ENCODE measurements at places on chromosomes 5 and 9.

DNA sequence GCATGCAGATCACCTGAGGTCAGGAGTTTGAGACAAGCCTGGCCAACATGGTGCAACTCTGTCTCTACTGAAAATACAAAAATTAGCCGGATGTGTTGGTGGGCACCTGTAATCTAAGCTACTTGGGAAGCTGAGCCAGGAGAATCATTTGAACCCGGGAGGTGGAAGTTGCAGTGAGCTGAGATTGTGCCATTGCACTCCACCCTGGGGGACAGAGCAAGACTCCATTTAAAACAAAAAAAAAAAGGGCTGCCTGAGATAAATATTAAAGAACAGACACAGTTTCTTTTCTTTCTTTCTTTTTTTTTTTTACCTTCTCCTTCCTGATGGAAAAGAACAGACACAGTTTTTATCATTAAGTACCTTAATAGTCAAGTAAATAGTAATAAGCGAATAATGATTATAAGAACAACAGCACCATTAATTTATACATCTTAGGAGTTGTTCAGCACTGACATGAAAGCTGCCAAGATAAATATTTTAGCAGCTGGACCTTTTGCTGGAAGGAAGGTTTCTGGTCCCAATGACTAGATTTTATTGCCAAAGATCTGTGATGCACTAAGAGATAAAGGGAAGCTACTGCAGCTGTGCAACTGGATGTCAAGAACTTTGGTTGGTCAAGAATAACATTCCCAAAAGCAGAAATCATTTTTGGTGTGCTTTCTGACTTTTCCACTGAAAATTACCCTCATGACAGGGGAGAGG is 7.0 kb downstream of the CENPP start:
- no peak for DNase-seq

- no peak for DNase-seq
Observed at GRCh38 chr5:62649476-62650113, 71.0 kb downstream of the LRRC70 start.

DNA sequence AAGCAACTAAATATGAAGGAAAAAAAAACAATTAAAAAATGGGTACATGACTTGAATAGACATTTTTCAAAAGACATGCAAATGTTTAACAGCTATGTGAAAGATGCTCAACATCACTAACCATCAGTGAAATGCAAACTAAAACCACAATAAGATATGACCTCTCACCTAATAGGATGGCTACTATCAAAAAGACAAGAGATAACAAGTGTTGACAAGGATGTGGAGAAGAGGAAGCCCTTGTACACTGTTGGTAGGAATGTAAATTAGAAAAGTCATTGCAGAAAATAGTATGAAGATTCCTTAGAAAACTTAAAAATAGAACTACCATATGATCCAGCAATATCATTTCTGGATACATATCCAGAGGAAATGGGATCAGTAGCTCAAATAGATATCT is 324.7 kb upstream of the TLE4 start:
- no peak for DNase-seq

DNA sequence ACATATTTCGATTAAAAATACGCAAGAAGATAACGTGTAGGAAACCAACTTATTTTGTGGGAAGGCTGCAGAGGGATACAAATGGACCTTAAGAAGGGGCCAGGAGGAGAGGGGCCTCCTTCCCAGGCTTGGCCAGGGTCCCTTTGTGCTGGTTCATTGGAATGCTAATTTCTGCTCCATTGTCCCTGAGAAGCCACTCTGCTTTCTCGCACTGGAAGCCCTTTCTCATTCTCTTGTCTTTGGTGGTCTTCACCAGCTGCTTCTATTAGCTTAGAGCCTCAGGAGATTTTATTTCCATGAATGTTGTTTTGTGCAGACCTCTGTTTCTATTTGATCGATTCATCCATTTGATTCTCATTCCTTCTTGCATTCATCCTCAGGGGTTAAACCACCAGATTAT is 325.4 kb downstream of the TMEM38B start:
- no peak for DNase-seq

- DNase-seq = no peak
Observed at GRCh38 chr9:77016526-77017504, 2.6 kb upstream of the FOXB2 start.

GRCh38 chr5:74612045-74612444 is 28.5 kb downstream of the ENC1 start:
- DNase-seq = no peak

DNA sequence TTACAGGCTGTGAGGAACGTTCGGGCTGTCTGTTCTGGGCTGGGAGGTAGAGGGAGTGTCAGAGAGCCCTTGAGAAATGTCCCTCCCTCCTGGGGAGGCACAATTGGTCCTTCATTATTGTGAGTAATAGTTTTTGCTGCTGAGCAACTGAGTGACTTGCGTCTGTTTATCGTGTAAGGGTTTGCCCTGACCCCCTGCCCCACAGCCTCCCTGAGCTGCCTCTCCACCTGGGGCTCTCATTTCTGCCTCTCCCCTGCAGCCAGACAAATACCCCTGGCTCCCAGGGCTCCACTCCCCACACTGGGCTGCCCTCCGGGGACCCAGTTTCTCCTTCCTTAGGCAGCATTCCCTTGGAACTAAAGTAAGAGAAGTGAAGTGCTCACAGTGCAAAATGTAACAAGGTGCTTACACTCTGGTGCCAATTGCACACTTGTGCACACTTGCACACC is 174.9 kb upstream of the MVB12B start:
- peak; percentile 54 for DNase-seq

DNA sequence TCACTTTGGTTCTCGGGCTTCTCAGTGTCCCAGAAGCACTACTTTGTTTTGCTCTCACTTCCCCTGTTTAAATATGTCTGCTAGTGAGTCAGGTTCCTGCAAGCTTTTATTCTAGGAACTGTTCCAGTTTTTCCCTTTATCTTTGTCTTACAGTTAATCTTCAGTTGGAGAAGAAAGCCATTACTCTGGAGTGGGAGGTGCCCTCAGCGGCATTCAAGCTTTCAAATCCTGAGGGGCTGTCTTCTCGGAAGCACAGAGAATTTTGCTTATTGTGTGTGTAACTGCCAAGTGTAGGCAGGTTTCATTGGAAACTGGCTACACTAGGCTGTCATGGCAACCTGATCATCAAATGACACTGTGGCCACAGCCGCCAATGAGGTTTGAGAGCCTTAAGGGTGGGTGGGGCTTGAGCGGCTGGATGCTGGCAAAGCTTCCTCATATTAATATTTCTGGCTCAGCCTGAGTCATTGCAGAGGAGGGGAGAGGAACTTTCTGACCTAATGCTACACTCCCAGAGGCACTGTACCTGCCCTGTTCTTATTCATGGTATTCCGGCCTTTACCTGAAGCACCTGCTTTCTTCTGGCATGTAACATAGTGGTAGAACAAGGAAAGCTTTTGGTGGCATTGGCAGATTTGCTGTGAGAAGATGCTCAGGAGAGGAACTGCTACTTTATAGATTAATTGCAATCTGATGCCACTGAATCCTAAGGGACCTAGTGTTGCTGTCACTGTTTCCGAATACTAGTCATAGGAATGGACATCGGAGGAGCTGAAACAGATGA is 26.3 kb downstream of the SLC25A25 start:
- DNase-seq = peak; percentile 92

DNA sequence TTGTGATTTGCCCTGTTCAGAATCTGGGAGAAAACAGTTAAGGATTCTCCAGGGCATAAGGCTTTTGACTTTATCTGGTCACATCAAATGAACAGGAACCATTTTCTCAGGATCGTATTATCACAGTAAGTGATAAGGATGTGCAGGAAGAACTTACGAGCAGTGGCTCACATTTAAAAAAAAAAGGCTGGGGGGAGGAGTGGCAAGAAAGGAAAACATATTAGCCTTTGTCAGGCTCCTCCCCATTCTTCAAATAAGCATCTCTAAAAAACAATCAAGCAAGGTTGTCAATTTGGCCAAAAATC is 234.3 kb upstream of the TMEM161B start:
- DNase-seq = no peak

GRCh38 chr9:95073042-95073607 is 244.4 kb downstream of the FANCC start:
- DNase-seq = no peak

- DNase-seq = no peak
Observed at GRCh38 chr9:127580366-127580765, 31.7 kb upstream of the STXBP1 start.

DNA sequence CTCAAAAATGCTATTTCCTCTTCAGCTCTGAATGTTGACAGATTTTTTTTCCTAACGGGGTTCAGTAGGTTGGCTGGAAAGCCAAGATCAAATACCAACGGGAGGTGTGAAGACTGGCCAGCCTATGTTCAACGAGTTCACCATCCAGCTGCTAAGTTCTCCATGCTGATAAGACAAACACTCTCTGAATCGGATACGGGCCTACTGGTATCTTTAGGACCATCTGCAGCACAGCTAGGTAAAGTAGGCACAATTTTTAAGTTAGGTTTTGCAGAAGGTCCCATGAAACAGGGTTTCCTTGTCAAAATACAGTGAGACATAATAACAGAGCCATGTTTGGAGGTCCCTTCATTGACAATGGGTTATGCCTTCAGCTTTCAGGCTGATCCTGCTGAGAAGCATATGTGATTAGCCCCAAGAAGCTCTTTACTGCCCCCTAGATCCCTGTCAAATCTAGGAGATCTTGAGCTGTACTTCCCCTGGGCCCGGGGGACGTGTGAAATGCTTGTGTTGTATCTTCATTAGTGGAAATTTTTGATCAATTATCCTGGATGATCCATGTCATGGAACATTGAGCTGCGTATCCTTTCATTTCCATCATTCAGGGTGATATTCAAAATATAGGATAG is 60.6 kb downstream of the PGM5 start:
- no peak for DNase-seq

DNA sequence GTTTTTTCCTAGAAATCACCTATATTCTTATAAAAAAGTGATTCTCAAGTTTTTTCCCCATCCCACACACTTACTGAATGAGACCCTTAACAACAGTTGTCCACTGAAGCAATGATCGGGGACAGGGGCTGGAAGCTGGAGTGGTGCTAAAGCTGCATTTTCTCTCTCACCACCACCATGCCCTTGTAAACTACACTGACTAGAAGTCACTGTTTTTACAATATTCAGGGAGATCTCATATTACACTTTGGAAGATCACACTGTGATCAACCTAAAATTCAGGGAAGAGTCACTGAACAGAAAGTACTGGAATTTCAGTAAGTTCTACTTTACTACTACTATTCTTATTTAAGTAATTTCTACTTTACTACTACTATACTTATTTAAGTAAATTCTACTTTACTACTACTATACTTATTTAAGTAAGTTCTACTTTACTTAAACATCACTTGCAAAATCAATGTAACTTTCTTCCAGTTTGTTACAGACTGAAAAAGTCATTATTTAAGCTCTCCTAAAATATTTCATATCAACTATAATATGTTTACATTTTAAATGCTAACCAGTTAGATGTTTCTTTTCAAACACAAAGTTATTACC is 164.3 kb downstream of the AGTPBP1 start:
- DNase-seq = no peak

DNA sequence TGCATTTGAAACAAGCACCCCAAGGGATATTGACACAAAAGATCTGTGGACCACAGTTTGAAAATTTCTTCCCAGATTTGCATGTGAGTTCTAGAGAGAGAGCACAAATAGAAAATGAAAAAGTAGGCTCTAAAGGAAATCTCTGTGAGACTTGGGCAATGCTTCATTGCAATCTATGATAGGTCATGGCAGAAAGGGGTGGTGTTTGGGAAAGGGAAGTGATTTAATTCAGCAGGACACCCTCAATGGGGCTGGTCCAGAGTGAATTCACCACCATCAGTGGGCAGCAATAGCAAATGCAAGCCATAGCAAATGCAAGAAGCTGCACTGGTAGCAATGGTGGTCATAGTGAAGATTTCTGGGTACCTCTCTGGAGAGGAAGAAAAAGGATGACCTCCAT is 58.1 kb downstream of the ANKRD55 start:
- DNase-seq = no peak

DNA sequence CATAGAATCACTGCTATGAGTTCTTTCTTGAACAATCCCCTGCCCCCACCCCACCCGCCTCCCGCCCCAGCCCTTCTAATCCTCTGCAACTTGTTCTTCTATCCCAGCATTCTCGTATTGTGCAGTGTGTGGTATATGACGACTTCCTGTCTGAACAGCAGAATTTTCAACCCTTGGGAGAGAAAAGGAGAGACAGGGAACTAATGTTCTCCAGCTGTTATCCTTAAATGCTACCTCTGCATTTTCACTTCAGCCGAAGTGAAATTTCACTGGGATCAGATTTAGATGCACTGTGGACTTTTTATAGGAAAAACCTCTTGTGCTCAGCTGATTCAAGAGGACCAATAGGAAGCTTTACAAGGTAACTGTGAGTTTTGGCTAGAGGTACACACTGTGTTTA is 2.2 kb downstream of the FBXL7 start:
- DNase-seq = no peak

- no peak for DNase-seq
Observed at GRCh38 chr9:117392992-117393391, 21.9 kb downstream of the ASTN2 start.

GRCh38 chr5:175859916-175860315 is 11.5 kb upstream of the CPLX2 start:
- DNase-seq = no peak

- DNase-seq = no peak
Observed at GRCh38 chr9:18722882-18723281, 248.9 kb downstream of the ADAMTSL1 start.

DNA sequence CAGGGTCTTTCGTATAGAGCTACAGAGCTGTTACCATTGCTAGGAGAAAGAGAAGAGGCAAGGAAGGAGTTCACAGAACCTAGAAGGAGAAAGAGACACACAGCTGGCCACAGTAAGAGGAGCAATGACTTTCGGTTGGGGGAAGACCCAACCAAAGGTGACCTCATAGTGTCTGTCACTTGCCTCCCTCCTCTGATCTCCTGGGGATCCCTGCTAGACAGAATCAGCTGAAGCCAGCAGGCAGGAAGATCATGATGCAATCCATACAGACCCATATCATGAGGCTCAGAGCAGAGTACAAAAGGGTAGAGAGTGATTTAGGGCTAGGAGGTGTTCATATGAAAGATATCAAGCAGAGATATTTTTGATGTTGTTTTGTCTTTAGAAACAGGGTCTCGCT is 26.0 kb upstream of the EPB41L4B start:
- no peak for DNase-seq

GRCh38 chr9:126126807-126127206 is 199.8 kb upstream of the MVB12B start:
- no peak for DNase-seq

DNA sequence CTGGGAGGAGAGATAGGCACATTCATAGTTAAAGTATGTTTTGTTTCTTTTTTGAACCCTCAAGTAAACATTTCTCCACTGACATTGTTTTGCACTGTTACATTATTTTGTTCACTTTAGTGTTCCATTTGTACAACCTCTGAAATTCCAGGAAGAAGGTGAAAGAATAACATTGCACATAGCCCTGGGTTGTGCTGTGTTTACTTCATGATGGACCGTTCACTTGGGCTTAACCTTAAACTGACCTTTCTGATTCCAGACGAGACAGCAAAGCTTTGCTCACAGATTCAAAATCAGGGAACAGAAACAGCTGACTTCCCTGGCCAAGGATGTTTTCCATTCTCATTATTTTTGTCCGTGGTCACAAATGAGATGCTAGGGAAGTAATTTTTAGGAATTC is 42.8 kb upstream of the GDNF start:
- DNase-seq = no peak

GRCh38 chr5:27241564-27242257 is 203.3 kb upstream of the CDH9 start:
- no peak for DNase-seq

- DNase-seq = no peak
Observed at GRCh38 chr5:17228821-17229291, 11.4 kb downstream of the BASP1 start.

Measured in left forelimb (tissue), 1 donor.